ENCODE measurements at places on chromosomes 4 and X.

GRCh38 chr4:52848254-52848653 is 13.9 kb upstream of the RASL11B start:
- no peak for DNase-seq

GRCh38 chr4:22500128-22500611 is 15.7 kb downstream of the ADGRA3 start:
- no peak for DNase-seq

DNA sequence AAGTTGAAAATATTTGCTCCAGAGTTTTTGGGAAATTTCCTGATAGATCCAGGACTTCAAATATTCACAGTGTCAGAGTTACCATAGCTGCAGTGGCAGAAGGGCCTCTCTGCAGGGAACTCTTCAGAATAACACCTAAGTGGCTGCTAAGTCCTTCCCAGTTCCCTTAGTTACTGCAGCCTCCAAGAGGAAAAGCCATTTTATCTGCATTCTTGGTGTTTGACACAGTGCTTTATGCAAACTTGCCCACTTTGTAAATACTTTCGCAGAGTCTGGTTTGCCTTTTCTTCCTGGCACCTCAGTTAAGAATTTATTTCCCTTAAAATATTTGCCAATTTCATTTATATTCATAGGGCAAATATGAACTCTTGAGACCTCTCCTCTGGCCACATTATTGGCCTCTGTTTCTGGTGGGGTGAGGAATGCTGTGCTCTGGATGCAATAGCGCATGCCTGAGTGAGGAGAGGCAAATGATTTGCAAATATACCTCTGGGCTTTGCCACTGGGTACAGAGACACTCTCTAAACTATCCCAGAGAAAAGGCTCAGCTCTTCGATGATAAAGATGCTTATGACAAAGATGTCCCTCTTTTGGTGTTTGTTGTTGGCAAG is 566.3 kb upstream of the NR3C2 start:
- DNase-seq = no peak

- DNase-seq = no peak
These were observed 24.0 kb upstream of the XIAP start for GRCh38 chrX:123835661-123836371.

DNA sequence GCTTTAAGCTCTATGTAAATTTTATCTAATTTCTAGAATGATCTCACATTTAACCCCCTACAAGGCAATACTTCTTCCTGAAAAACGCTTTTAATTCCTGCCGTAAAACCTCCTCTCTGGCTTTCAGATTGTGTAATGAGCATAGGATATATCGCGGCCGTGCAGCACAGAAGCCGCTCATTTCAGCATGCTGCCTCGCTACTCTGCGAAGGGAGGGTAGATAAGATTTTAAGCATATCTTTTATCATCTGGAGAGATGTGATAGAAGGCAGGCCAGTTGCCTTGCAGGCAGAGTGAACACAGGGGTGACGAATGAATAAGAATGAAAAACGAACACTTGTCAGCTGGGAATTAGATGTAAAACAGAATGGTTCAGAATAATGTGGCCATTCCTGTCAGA is 265.5 kb downstream of the UNC5C start:
- no peak for DNase-seq

- DNase-seq = no peak
These were observed 9.4 kb downstream of the TMEM187 start for GRCh38 chrX:153981771-153982533.

- DNase-seq = no peak
These were observed 533.2 kb upstream of the AGA start for GRCh38 chr4:177975315-177975987.
